Mesendoderm (in vitro differentiated cells): ENCODE measurements at places on chromosomes 11 and 22.

- no peak for DNase-seq
Observed at GRCh38 chr11:14443638-14444037, 56.0 kb downstream of the COPB1 start.

DNA sequence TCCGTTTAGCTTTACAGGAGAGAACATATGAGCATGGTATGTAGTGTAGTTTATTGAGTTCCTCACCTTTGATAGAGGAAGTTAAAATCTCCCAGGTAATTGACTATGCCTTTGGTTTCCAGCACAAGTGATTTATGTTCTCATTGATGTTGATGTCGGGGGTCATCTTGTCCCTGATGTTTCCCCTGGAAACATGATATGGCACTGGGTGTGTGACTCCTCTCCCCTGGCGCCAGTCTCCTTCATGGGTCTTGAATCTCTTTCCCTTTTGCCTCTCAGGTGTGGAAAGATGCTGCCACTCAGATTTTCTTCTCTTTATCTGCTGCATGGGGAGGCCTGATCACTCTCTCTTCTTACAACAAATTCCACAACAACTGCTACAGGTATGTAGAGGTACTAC, 28.3 kb downstream of the SLC6A5 start:
- DNase-seq, result no peak

- no peak for DNase-seq
Observed at GRCh38 chr22:29617922-29618629, 14.6 kb downstream of the NF2 start.

- no peak for DNase-seq
Observed at GRCh38 chr22:37282385-37282677, at the start of gene CYTH4. CYTH4 (plus strand) TSS chr22:37282508; CDS start chr22:37282570, 62 bp downstream.

DNA sequence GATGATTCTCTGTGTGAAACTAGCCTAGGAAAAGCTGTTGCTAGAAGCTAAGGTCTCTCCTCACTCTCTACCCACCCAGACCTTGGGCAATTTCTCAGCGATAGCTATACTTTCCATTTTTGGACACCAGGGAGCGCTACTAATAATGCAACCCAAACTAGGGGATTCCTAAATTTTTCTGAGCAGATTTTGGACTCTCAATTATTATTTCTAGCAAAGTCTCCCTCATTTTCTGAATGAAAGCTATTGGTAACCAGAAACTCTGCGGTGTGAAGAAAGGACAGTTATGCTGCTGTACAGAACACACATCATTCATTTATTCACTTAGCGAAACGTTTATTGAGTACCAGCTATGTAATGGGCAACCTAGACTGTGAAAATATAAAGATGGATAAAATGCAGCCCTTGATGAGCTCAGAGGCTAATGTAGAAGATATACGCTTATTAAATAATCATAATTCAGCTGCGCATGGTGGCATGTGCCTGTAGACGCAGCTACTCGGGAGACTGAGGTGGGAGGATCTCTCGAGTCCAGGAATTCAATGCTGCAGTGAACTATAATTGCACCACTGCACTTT, 6.1 kb upstream of the STIM1 start:
- peak; percentile 48 for DNase-seq

- DNase-seq, result no peak
Observed at GRCh38 chr11:134243913-134244312, 9.2 kb downstream of the THYN1 start.

- DNase-seq, result no peak
Observed at GRCh38 chr11:29490938-29491337, 525.9 kb downstream of the KCNA4 start.

GRCh38 chr11:12604557-12605153, 69.6 kb upstream of the TEAD1 start:
- peak; percentile 77 for DNase-seq

- no peak for DNase-seq
Observed at GRCh38 chr11:845872-846495, 3.3 kb downstream of the TSPAN4 start.

DNA sequence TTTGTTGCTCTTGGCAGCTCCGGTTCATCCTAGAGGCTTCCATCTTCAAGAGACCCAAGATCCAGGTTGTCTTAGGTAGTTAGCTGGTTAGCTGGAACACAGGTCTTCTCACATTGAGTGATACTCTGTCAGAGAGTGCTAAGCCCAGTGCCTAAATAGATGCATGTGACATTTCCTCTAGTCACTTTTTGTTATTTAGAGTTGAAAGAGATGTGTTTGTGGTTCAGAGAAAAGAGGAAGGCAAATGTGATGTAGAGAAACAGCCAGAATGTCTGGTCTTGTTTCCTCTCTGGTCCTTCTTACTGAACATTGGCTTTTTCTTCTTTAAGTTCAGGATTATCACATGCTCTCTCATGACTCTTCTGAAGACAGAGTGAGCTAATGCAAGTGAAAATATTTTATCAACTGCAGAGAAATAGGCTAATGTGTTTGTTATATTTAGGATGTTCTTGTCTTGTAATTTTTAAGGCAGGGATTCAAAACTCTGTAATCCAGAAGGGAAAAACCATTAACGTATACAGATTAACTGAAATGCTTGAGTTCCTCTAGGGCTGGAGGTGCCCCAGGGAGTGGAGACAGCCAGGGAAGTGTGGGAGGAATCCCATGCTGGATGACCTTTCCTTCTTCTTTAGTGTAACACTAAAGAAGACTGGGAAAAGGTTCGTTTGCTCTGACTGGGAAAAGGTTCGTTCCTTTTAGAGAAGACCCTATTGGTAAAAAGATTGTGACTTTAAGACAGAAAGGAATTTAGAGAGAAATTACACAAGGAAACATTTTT, 75.4 kb downstream of the SWAP70 start:
- no peak for DNase-seq

- DNase-seq, result no peak
Observed at GRCh38 chr11:70537576-70538571, 139.5 kb downstream of the CTTN start.

- DNase-seq, result no peak
Observed at GRCh38 chr11:71458146-71459070, 5.4 kb downstream of the NADSYN1 start.

- DNase-seq, result no peak
Observed at GRCh38 chr11:28106353-28107043, 1.5 kb downstream of the KIF18A start.

DNA sequence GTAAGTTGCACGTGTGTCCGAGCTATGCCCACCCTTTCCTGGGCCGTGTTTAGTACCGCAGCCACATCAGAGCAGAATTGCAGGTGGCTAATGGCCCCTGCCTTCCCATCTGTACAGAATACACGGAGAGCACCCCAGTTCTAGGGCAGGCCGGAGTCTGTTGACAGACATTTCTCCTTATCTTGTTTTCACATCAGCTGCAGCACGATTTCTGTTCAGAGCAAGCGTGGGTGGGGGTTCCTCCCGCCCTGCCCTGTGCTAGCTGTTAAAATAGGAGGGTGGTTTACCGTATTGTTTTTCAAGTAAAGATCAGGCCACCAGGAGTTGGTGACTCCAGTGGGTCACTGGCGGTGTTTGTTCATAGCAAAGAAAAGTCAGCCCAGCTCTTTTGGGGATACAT, 41.1 kb downstream of the UBASH3B start:
- DNase-seq, result no peak

- DNase-seq, result peak; percentile 94
Observed at GRCh38 chr11:92224407-92225124, at the start of gene FAT3. FAT3 (plus strand) TSS chr11:92224818; CDS start chr11:92352113, 127,295 bp downstream.

DNA sequence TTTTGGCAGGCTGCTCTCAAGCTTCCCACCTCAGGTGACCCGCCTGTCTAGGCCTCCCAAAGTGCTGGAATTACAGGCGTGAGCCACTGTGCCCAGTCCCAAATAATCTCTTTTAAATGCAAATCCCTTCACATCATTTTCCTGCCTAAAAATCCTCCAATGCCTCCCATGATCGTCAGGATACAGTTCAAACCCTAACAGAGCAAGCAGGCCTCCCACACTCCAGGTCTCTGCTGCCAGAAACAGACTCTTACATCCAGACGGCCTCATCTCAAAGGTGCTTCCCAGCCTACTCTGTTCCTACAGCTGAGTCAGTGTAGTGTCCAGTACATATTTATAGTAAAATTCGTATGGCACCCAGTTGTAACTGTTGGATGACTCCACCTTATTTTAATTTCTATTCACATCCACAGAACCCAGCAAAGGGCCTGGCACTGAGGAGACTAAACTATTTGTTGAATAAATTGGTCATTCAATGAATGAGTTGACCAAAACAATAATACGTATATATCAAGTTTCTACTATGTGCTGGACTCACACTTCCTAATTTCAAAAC, 8.2 kb downstream of the SIRT3 start:
- no peak for DNase-seq

- DNase-seq, result peak; percentile 61
Observed at GRCh38 chr22:45087802-45088201, 75.9 kb upstream of the NUP50 start.

- no peak for DNase-seq
Observed at GRCh38 chr11:127624306-127624856, 623.8 kb upstream of the KIRREL3 start.

GRCh38 chr22:40855071-40855978, 1.1 kb downstream of the ST13 start:
- no peak for DNase-seq

DNA sequence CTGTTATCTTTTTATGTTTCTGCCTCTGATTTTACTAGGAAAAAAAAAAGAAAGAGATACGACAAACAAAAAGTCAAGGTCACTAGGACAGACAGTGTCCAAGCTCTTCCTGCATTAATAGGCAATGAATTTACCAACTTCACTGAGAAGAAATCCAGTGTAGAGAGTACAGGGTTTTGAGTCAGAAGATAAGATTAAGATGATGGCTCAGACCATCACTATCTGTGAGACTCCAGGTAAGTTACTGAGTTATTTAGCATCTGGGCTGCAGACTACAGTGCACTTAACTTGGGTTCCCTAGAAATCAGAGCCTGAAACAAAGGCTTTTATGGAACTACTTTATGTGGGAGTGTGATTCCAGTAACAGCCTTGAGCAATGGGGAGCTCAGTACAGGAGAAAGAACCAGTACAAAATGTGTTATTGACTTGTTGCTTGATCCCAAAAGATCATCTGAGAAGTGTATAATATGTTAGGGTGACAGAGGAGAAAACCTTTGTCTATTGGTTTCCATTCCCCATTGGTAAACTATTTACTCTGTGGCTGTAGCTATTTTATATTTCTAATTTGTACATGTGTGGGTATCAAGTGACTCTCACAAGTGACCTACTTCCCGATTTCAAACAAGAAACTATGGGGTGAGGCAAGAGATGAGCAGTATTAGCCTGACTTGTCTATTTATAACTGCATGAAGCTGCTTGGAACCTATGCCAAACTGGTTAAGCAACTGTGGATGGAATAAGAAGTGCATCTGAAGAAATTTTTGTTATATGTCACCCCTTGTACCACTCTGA, 395.8 kb downstream of the RAB38 start:
- DNase-seq, result no peak

DNA sequence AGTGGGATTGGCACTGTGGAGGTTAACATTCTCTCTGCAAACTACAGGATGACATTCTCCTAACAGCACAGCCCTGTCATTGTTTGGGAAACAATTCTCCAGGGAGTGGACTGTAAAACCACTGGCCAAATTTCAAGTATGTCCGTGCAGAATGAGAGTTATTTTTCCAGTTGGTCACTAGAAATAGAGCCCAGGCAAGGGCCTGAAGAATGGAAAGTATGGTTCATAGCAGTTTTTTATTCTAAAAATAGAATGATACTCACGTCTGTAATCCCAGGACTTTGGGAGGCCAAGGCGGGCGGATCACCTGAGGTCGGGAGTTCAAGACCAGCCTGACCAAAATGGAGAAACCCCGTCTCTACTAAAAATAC, 39.0 kb upstream of the CD44 start:
- no peak for DNase-seq

GRCh38 chr11:9815486-9816136, 151.7 kb downstream of the SWAP70 start:
- DNase-seq, result peak; percentile 44

- DNase-seq, result no peak
Observed at GRCh38 chr11:16630651-16631050, 107.8 kb upstream of the C11orf58 start.

GRCh38 chr22:37525073-37525745, 6.0 kb upstream of the CARD10 start:
- peak; percentile 56 for DNase-seq

GRCh38 chr22:46242076-46242475, 8.0 kb downstream of the CDPF1 start:
- no peak for DNase-seq

GRCh38 chr11:47394050-47394321, 14.4 kb upstream of the SLC39A13 start:
- DNase-seq, result no peak

GRCh38 chr22:16810188-16810802, 14.9 kb downstream of the XKR3 start:
- DNase-seq, result no peak

DNA sequence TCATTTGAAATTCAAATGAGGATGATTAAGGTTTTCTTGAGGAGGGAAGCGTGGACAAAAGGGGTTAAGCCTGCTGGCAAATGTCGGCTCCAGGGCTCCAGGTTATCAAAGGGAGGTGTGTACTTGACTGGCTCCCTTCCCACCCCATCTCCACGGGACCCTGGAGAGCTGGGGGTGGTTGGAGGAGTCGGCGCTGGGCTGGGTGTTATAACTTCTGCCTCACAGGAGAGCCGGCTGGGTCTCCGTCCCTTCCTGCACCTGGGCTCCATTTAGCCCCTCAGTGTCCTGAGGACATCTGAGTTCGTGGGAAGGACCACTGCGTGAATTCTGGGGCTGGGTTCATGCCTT, 15.6 kb downstream of the POU2F3 start:
- DNase-seq, result no peak

DNA sequence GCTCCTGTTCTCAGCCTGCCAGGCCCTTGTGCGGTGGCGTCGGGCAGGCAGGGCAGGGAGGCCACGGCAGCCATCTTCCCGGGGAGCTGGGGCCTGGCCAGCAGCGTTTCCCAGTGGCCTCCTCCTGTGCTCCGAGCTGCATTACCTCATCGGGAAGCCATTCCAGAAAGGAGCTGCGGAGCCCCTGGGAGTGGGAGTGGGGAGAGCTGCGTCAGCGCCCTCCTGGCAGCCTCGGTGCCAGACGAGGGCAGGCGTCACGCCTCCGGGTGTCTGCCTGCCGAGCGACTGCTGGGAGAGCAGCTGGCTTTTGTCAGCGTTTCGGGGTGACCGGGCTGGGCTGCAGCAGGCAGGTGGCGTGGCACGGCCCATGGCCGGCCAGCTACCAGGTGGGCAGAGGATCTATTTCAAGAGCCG, 30.9 kb upstream of the WNT7B start:
- DNase-seq, result peak; percentile 51

GRCh38 chr11:34213366-34213765, 107.9 kb downstream of the NAT10 start:
- DNase-seq, result no peak

- DNase-seq, result no peak
Observed at GRCh38 chr11:33178443-33179180, 17.3 kb upstream of the CSTF3 start.

DNA sequence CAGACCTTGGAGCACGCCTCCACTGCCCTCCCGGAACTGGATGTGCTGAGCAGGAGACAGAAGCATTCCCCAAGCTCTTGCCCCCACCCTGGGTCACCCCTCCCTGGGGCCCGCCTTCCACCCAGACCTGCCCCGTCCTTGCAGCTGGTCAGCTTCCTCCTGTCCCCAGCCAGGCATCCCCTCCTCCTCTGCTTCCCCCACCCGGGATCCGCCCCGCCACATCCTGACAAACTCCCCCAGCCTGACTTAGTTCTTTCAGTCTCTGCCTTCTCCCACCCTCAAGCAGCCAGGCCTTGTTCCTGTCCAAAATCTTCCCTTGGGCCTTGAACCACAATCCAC, 1.1 kb upstream of the PLXNB2 start:
- peak; percentile 27 for DNase-seq
